RPMI8226 (cell line): ENCODE measurements at places on chromosomes 12 and 14.

- no peak for DNase-seq
Observed at GRCh38 chr12:93582351-93582750, 9.9 kb downstream of the SOCS2 start.

DNA sequence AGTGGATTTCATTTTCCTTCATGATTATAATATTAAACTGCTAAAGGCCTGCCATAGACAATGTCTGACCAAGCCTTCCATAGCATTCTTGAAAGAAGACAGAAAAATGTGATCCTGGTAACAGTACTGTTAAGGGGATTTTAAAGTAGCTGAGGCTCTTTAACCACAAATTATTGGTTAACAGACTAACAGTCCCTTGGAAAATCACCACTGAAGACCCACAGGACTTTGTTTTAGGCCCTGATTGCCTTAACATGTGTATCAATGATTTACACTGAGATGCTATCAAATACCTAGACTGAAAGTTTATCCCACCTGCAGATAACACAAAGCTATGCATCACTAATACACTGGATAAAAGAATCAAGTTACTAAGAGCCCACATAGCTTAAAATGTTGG lies 6.0 kb downstream of the KRT79 start:
- DNase-seq: no peak

DNA sequence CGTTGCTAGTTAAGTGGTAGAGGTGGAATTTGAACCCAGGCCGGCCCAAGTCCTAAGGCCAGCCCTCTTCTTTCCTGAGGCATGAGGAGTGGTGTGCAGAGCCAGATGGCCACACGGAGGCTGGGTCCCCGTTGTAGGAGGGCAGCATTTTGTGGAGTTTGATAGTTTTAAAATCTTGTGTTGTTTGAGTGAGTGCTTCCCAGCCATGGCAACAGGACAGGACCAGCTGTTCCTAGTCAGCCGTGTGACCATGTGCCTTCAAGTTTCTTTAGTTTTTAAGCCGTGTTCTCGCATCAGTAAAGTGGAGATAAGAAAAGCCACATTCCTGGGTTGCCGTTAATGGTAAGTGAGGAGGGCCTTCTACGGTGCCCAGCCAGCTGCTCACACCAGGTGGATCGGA lies 44.4 kb downstream of the UBE3B start:
- no peak for DNase-seq

- no peak for DNase-seq
Observed at GRCh38 chr12:91577586-91578539, 395.2 kb upstream of the DCN start.

GRCh38 chr14:89397569-89398230 lies 19.3 kb downstream of the FOXN3 start:
- no peak for DNase-seq

DNA sequence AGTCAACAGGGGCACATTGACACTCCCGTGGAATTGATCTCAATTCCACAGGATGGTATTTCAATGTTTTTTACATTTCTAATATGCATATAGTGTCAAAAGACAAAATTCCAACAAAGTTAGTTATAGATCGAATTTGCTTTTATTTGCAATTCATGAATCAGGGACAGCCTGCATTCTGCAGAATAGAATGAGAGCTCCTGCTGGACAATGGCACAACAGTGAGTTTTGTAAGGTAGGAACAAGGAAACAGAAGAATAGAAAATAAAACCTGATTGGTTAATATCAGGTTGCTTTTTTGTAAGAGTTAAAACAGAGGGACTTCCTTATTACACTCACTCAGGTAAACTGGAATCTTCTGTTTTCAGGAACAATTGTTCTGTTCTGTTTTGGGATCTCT lies 32.8 kb upstream of the NEDD1 start:
- DNase-seq: no peak

GRCh38 chr12:25241167-25242020 lies 9.3 kb downstream of the KRAS start:
- DNase-seq: peak; percentile 61

GRCh38 chr12:3554371-3555115 lies 63.5 kb downstream of the PRMT8 start:
- DNase-seq: peak; percentile 33

DNA sequence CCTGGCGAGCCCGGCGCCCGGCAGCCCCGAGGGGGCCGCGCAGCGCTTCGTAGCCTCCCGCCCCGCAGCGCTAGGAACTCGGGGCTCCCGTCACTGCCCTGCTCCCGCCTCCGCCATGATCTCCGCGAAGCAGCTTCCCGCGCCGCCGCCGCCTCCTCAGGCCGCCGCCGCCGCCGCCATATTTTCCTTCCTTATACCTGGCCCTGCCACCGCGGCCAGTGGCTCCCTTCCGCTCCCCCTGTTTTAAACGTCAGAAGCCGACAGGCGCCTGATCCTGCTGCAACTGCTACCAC lies 286 bp downstream of the PPP4R3A start:
- no peak for DNase-seq

DNA sequence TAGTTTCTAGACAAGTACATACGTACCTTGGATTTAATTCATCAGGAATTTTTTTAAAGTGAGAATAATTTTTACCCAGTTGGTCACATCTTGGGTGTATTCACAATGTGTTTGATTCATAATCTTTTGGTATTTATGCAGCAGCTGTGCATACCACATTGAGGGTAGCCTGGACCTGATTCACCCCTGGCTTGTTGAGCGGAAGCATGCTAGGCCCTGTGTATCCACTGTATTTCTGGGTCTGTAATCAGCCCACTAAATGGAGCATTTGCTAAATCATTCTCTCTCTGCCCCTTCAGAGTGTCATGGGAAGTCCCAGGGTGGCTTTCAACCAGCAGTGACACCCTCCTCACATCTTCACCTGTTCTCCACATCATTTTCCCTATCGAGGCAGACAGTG lies 203.8 kb upstream of the RGS6 start:
- DNase-seq: no peak

- no peak for DNase-seq
Observed at GRCh38 chr14:68542346-68542745, 250.5 kb downstream of the ZFP36L1 start.

- no peak for DNase-seq
Observed at GRCh38 chr12:50538182-50538581, 33.4 kb downstream of the DIP2B start.

- no peak for DNase-seq
Observed at GRCh38 chr12:4025181-4026019, 152.2 kb upstream of the PARP11 start.

GRCh38 chr14:36424478-36425102 lies 95.4 kb downstream of the NKX2-1 start:
- no peak for DNase-seq

DNA sequence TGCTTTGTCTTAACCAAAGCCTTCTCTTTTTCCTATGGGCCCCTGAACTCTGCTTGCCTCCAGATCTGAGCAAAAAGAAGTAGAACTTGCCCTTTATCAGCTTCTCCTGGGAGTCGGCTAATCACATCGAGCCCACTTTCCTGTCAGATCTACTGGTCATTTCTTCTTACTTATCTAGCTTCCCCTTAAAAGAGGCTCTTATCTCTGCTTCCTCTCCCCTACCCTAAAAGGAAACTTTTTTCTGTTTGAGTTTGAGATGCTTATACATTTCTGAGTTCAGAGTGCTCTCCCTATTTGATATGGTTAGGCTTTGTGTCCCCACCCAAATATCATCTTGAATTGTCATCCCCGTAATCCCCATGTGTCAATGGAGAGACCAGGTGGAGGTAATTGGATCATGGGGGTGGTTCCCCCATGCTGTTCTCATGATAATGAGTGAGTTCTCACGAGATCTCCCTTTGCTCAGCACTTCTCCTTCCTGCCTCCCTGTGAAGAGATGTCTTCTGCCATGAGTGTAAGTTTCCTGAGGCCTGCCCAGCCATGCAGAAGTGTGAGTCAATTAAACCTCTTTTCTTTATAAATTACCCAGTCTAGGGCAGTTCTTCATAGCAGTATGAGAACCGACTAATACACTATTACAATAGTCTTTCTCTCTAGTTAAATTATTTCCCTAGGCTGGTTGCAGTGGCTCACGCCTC lies 114.7 kb upstream of the AMN1 start:
- no peak for DNase-seq

- no peak for DNase-seq
Observed at GRCh38 chr12:127811988-127812387, 455.0 kb upstream of the TMEM132C start.

GRCh38 chr14:69298131-69299071 lies 38.4 kb downstream of the GALNT16 start:
- no peak for DNase-seq

DNA sequence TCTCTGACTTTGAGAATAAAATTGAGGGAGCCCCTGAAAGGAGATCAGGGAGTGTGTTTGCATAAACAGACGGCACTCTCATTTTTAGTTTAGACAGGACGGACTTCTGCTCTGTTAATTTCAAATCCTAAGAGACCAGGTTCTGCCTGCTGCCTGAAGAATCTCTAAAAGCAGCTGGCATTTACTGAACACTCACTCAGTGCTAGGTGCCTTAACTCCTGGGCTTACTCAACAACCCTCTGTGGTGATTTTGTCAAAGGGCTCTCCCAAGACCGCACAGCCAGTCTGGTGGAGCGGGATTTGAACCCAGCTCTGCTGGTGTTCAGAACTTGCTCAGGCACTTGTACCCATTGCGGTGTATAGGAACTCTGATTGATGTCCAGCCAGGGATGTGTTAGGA lies 2.2 kb downstream of the ORAI1 start:
- DNase-seq: no peak

DNA sequence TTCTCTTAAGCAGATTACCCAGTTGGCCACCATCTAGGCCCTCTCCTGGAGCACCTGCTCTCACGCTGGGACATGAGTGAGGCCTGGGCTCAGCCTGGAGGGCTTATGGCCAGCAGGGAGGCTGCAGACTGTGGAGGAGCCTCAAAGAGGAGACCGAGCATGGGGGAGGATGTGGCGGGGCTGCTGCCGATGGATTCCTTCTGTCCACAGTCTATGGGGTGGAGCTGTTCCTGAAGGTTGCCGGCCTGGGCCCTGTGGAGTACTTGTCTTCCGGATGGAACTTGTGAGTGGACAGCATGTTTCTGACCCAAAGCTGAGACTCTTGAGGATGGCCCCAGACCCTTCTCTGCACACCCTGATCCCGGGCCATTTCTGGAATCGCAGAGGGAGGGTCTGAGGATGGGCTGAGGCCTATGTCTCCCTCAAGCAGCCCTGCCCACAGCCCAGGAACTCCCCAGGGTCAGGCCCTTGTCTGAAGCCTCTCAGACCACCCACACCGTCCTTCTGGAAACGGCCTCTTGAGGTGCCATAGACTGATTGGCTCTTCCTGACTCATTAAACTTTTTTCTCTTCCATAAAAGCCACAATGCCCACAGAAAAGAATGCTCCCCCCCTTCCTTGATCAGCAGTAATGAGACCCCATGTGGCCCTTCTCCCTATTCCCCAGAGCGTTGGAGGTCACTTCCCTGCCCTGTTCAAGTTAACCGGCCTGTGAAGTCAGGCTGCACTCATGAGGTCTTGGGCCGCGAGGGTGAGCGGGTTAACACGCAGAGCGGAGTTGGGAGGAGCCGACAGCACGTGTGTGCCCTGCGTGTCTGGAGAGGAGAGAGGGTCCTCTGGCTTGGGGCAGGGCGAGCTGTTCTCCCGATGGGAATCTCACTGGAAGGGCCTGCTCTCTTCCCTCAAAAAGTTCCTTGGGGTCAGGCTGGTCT lies 49.0 kb downstream of the SLC8B1 start:
- DNase-seq: no peak
